ENCODE measurements at places on chromosomes 6 and 20. TPM values are rescaled to one million over a fixed set of nuclear protein-coding genes. Genes with fewer than 3 reads are reported as not detected.
A peak's percentile ranks its signal among the peaks of the same experiment; 100 is the strongest.

- H3K27me3 ChIP-seq, result no peaks in the 10 kb centered on the region
- peak; percentile 43 for DNase-seq
- no peaks in the 10 kb centered on the region for H3K4me1 ChIP-seq
- no peaks in the 10 kb centered on the region for H3K36me3 ChIP-seq
- H3K4me3 ChIP-seq, result no peak overlapping the region
Observed at GRCh38 chr6:19024737-19025136, 637.6 kb downstream of the RNF144B start.

- H3K36me3 ChIP-seq, result no peaks in the 10 kb centered on the region
- H3K4me3 ChIP-seq, result peak overlapping the region; percentile 51
- no peak for DNase-seq
- H3K27ac ChIP-seq, result peak overlapping the region; percentile 89
- H3K4me1 ChIP-seq, result peaks cover 90% of the 10 kb centered on the region
Observed at GRCh38 chr6:142844065-142844755, 100.8 kb downstream of the HIVEP2 start.

- H3K4me1 ChIP-seq, result no peaks in the 10 kb centered on the region
- no peak for DNase-seq
- no peak overlapping the region for H3K4me3 ChIP-seq
Observed at GRCh38 chr6:41676431-41676830, 38.2 kb downstream of the MDFI start.

- H3K27me3 ChIP-seq, result no peaks in the 10 kb centered on the region
- no peak for DNase-seq
- H3K4me1 ChIP-seq, result peaks cover 47% of the 10 kb centered on the region
- H3K27ac ChIP-seq, result peak overlapping the region; percentile 97
- H3K36me3 ChIP-seq, result no peaks in the 10 kb centered on the region
Observed at GRCh38 chr6:126720304-126720703, 380.4 kb downstream of the CENPW start.

DNA sequence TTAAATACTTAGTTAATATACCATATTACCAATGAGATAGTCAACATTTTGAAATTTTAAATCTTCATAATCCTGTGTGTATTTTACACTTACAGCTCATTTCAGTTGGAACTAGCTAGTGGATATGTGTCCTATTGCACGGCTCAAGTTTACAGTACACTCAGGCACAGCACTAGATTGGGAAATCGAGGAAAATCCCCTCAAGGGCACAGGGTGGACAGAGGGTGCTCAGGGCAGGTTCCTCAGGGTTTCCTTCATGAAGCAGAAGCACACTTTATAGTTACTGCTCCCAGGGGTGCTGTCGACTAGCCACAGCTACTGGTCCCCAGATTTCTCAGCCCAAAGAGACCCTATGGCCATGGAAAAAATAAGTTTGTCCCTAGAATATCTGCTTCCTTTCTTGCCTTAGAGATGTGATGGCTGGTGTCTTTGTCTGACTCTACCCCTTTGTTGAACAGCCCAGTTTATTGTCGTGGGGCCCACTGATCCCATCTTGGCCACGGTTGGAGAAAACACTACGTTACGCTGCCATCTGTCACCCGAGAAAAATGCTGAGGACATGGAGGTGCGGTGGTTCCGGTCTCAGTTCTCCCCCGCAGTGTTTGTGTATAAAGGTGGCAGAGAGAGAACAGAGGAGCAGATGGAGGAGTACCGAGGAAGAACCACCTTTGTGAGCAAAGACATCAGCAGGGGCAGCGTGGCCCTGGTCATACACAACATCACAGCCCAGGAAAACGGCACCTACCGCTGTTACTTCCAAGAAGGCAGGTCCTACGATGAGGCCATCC, 1.5 kb downstream of the BTN2A1 start:
- H3K27ac ChIP-seq, result no peak overlapping the region
- no peak overlapping the region for H3K4me3 ChIP-seq
- H3K27me3 ChIP-seq, result no peaks in the 10 kb centered on the region
- H3K36me3 ChIP-seq, result peaks cover 22% of the 10 kb centered on the region
- no peak for DNase-seq
- H3K4me1 ChIP-seq, result peaks cover 6% of the 10 kb centered on the region

DNA sequence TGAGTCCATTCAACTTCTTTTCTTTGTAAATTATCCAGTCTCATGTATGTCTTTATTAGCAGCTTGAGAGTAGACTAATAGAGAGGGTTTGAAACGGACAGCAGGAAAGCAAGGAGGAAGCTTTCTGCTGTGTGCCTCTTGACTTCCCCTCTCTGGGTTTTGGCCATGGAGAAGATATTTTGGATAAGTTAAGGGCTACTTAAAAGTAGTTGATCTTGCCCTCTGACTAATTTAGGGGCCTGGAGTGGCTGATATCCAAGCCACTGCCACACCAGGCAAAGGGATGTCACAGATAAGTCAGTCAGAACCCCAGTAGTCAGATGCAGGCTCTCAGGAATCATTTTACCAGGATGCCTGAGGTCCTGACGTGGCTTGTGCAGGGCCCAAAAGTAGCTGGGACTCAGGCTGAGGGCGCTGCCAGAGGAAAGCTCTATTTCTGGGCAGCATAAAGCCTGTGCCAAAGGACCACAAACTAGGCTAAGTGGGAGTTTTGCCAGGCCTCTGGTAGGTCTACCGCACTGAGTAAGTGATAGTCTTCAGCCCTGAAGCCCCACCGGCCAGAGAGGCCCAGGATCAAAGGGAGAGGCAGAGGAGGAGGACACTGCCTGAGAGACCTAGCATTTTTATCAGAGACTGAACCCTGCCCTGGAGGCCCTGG, 41.6 kb upstream of the IYD start:
- H3K36me3 ChIP-seq, result no peaks in the 10 kb centered on the region
- no peak for DNase-seq
- H3K27ac ChIP-seq, result no peak overlapping the region
- H3K27me3 ChIP-seq, result no peaks in the 10 kb centered on the region
- H3K4me3 ChIP-seq, result no peak overlapping the region

- DNase-seq, result no peak
- H3K27me3 ChIP-seq, result no peaks in the 10 kb centered on the region
- H3K4me3 ChIP-seq, result no peak overlapping the region
Observed at GRCh38 chr6:81977486-81977885, 225.0 kb upstream of the TENT5A start.

DNA sequence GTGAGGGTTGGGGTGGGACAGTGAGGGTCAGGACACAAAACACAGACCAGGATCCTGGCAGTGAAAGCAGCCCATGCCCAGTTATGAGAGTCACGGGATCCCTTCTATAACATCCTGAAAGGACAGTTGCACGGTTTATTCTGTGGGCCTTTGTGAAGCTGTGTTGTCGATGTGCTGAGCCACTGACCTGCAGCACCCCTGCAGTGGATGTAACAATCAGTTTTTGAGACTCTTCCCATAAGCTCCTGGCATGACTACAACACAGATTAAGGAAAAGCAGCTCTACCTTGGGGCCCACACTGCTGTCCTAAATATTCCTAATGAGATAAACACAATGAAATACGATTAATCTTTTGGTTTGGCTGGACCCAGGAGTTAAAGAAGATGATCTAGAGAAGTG, 3.7 kb downstream of the PYGB start:
- peak overlapping the region; percentile 86 for H3K27ac ChIP-seq
- peak overlapping the region; percentile 96 for H3K4me3 ChIP-seq
- H3K4me1 ChIP-seq, result peaks cover 77% of the 10 kb centered on the region
- DNase-seq, result no peak

DNA sequence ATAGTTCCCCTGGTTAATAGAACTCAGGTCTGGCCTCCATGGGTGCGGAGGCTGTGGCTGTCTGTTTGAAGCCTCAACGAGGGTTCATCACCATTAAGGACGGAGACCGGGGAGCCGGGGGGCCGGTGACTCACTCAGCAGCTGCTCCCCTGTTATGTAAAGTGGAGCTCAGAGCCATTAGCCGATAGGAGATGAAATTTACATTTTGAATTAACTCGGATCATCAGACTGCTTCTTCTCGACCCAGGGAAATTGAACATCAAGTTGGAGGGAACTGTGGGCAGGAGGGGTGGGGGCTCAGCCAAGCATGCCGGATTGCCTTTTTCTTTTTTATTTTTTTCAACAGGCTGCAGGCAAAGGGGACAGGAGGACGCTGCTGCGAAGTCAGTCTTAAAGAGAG, 12.3 kb downstream of the PCK1 start:
- H3K36me3 ChIP-seq, result no peaks in the 10 kb centered on the region
- H3K4me3 ChIP-seq, result no peak overlapping the region
- no peaks in the 10 kb centered on the region for H3K4me1 ChIP-seq
- H3K27ac ChIP-seq, result no peak overlapping the region

GRCh38 chr6:3119040-3119723, 671 bp downstream of the BPHL start:
- H3K4me3 ChIP-seq, result peak overlapping the region; percentile 84
- no peaks in the 10 kb centered on the region for H3K27me3 ChIP-seq
- peak overlapping the region; percentile 97 for H3K27ac ChIP-seq

DNA sequence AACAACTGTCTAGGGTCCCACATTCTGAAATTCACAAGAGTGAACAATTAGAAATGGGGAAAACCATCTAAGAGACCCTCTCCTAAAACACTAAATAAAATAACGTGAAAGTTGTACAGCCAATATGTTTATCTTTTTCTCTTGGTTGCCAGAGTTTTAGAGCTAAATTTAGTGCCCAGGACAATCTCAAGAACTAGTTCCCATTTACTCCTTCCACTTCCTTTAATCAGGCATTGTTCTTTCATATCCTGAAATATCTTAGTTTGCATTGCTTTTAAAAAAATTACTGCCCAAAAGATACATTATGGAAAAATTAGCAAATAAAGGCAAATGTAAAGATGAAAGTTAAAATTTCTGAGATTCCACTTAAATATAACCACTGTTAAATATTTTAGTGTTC, 33.1 kb upstream of the UBR2 start:
- no peak overlapping the region for H3K4me3 ChIP-seq
- no peaks in the 10 kb centered on the region for H3K27me3 ChIP-seq
- no peak overlapping the region for H3K27ac ChIP-seq
- no peaks in the 10 kb centered on the region for H3K36me3 ChIP-seq

Gene LST1
- total RNA-seq, result 1.6 TPM

Gene RAB23
- 9.3 TPM for total RNA-seq

Gene TPBG
- 44.6 TPM for total RNA-seq

Gene SHLD1
- 5.9 TPM for total RNA-seq

Gene SAMD10
- total RNA-seq, result 14.4 TPM

Gene WFDC10B
- total RNA-seq, result not detected

Gene SNAI1
- 2.2 TPM for total RNA-seq
